ENCODE measurements at places on chromosomes 13 and 19.

- no peak for DNase-seq
Observed at GRCh38 chr13:68714292-68714691, 1393.3 kb upstream of the ATXN8OS start.

DNA sequence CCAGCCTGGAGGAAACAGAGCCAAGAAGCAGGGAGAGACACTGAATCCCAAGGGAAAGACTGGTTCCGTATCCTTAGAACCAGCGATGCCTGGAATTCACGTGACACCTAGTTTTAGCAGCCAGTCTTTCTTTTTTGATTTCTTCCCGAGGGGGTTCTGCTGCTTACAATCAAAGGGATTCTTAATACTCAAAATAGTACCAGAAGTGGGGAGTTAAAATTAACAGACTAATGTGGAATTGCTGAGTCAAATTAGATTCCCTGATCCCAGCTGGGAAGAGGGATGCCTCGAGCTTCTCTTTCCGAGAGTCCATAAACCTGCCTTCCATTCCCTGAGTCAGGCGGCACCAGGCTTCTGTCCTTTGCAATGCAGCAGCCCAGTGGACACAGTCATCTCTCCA lies 4.8 kb upstream of the MATK start:
- no peak for DNase-seq

DNA sequence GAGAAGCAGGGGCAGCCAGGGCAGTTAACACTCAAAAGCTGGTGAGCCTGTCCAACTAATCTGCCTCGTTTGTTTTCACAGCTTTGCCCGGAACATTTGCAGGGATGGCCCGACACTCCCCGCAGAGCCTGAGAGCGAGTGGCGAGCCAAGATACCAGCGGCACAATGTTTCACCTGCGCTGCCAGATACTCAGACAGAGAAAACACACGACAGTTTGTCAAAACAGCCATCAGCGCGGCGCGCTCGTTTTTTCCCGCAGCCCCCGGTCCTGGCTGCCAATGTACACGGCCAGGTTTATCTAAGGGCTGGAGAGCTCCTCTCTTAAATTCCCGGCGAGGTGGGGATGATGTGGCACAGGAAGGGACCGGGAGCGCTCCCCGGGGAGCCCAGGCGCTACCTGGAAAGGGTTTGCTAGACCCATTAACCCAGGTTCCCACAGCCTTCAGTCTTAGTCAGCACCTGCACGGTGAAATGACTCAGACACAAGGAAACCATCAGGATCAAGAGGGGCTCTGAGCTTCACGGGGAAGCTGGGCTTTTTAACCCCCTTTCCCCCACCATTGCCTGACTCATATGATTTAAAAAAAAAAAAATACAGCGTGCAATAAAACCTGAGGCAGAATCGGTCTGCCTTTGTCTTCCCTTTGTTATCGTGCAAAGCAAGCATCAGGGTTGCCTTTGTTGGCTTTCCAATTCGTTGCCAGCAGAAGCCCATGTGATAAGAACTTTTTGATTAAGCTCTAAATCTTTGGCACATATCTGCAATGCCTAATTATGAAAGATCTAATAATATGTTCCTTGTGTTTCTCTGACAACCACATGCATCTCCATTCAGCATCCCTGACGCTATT lies 186.2 kb downstream of the EFNB2 start:
- DNase-seq: no peak

GRCh38 chr19:11284515-11284914 lies 11.4 kb upstream of the TSPAN16 start:
- no peak for DNase-seq

- DNase-seq: no peak
Observed at GRCh38 chr13:96806746-96807145, 187.5 kb downstream of the OXGR1 start.

GRCh38 chr13:46587807-46588418 lies 34.9 kb downstream of the LRCH1 start:
- no peak for DNase-seq

DNA sequence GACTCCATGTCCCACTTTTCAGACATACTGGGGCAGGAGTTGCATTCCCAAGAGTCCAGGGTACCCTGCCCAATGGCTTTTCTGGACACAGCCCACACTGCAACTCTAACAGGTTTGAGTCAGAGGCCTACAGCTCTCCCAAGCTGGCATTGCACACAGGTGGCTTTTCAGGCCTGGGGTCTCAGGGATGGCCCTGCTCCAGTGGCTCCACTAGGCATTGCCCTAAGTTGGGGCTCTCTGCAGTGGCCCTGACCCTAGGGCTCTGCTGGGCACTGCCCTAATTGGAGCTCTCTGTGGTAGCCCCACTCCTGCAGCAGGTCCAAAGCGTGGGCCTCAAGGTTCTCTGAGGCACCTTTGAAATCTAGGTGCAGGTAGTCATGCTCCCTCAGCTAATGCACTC lies 408.8 kb downstream of the SUCLA2 start:
- DNase-seq: no peak

GRCh38 chr13:43080199-43080598 lies 56.8 kb downstream of the DNAJC15 start:
- DNase-seq: no peak

GRCh38 chr19:7877249-7877836 lies 3.2 kb upstream of the PRR36 start:
- no peak for DNase-seq

DNA sequence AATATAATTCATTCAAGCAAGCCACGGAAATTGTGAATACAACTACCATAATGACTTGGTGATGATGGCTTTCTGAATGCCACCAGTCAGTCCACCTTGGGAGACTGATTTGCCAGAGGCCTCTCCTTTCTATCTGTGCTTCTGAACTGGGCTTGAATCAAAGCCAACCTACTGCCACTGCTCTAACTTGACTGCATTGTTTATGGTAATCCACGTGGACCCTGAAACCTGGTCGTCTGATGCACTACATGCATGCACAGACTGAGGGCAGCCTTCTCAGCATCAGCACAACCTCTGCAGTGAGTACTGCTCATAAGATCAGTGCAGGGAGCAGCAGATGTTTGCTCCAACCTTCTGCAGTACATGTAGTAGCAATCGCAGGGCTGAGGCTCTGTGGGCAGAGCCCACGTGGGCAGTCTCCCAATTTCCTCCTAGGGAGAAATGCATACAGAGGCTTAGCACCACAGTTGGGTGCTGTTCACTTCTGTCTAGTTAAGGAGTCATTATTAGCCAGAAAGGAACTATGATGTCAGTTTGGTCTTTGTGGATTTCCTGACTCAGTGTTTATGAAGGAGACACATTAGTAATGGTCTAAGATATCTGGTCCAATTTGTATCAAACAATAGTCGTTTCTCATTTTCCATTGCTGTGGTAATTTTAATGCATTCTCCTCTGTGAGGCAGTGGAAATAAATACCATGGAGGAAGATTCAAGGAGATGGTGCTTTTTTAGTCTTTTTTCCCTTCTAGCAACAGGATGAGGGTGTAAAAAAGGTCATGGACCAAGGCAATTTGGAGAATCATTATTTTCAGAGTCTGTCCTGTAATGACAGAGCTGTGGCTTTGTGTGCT lies 82.5 kb downstream of the AKAP11 start:
- no peak for DNase-seq

- DNase-seq: no peak
Observed at GRCh38 chr13:110232756-110233155, 74.2 kb downstream of the COL4A1 start.

GRCh38 chr13:38210928-38211596 lies 138.6 kb upstream of the UFM1 start:
- DNase-seq: no peak
